ENCODE measurements at places on chromosomes 11 and 22. TPM values are rescaled to one million over a fixed set of nuclear protein-coding genes. Genes with fewer than 3 reads are reported as not detected.

DNA sequence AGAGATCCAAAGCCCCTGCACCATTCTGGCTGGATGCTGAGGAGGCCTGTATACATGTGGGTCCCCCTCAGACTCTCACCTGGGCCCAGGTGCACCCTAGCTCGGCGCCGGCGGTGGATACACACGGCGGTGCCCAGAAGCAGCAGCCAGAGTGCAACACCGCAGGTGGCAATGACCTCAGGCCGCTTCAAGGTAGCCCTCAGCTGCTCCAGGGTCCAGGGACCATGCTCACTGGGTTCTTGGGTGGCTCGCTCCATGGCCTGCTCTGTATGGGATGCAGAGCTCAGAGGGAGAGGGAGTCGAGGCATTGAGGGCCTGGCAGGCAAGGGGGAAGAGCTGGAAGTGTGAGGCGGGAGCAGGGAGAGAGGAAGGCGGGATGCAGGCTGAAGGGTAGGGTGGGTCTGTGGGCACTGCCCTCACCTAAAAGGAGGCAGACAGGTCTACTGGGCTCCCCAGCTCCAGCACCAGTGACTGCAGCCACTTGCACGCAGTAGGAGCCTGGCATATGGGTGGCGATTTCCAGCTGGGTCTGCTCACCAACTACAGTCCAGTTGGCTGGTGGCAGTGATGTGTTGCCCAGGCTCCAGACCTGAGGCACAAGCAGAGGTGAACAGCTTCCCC is 3.8 kb downstream of the ROBO4 start:
- DNase-seq = no peak

DNA sequence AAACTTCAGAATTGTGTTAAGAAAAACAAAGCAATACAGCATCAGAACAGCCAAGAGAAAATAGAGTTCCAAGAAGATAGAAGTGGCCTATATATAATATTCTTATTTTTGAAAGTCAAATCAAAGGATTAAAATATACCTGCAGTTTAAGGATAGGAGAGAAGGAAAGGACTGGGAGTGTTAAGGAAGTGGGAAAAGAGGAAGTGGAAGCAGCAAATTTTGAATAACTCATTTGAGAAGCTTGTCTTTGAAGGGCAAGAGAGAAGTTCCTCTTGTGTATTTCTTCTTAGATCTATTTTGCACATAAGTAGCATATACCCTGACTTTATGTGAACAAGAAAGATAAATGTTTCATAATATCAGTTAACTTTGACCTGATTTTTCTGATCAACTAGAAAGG is 62.6 kb upstream of the SLC17A6 start:
- no peak for DNase-seq

DNA sequence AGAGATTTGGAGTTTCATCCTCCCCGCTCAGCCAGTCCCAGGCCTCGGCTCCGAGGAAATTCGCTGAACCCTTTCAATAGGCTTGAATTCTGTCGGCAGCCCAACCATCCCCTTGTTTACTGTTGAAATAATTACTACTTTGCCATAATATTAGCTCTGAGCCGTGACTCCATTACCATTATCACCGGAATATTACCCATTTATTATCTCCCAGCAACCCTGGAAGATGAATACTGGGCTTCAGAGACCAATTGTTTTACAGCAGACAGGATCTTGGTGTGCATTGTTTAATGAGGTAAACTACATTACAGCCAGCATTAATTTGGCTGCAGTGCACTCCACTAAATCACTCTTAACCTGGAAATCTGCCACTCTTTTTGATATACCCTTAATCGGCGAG is 867.4 kb downstream of the NTM start:
- no peak for DNase-seq

DNA sequence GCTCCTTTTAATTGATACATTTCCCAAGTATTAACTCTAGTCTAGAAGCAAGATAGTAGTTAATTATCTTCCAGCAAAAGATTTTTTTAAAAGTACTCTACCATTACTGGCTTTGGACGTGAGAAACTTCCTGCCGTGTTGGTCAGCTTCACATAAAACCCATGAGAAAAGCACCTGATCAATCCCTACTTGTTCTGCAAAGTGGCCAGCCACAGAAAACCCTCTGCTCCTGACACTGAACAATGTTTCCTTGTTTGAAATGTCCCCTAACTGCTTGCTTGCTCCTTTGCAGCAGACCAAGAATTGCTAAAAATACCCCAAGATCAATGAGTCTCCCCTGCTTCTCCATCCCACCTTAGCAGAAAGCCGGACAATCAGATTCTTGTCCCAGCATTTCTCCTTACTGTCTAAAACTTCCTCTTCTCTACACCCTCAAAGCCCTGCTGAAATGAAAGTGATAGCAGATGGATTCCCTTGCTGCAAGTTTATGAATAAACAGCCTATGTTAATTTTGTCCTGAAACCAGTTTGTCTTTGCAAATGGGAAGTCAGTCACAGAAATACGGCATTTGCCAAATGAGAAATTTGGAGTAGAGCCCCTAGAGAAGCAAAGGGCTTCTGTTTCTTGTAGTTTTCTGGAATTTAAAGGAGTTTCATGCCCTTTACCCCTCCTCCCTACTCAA is 207.1 kb upstream of the ARHGAP20 start:
- no peak for DNase-seq

GRCh38 chr11:42976636-42977217 is 335.1 kb upstream of the API5 start:
- no peak for DNase-seq

OR5AP2 gene
- not detected for total RNA-seq

GRCh38 chr11:35173011-35173511 is 34.1 kb downstream of the CD44 start:
- no peak for DNase-seq

- no peak for DNase-seq
Observed at GRCh38 chr11:132579634-132580327, 952.5 kb downstream of the OPCML start.

GRCh38 chr11:69947059-69947792 is 128.0 kb upstream of the FGF3 start:
- DNase-seq = no peak
